Coronary artery (tissue), 2 donors: ENCODE measurements at places on chromosomes 13 and 19.

DNA sequence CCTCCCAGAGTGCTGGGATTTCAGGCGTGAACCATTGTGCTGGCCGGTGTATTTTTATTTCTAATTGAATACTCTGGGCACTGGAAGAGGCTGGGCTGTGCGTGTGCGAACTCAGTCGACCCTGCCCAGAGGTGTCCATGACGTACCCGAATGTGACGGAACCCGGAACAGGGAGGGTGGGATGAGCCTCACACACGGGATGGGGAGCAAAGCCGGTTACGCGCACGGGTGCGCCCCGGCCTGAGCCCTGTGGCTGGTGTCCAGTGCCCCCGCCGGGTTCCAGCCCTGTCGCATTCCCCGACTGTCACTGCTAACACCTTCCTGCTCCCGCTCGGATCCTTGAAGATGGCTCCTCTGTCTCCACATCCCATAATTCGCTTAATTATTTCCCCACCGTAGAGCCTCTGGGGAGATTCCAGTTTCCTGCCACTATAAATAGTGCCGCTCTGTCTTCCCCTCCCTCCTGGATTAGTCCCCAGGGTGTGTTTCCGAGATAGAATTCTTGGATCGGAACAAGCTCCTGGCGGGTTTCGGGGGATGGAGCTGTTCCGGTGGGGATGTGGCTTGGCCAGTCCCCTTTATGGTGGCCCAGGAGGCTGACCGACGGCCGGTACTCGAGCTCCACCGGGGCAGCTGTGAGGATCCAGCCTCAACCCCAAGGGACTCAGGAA is 22.0 kb downstream of the SBNO2 start:
- DNase-seq, result no peak

DNA sequence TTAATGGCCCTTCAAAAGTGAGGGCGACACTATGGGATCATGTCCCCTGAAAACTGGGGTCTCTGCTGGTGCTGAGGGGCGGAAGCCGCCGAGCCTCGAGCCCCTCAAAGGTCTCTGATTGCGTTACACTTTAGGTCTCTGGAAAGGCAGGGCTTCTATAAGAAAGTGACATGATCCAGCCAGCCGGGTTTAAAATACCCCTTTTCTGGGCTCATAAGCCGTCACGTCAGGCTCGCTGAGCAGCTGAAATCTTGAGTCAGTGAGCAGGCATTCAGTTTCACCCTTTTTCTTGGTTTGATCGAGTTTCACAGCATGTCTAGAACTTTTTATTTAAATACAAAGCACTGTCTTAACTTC is 600 bp upstream of the HMGB1 start:
- no peak for DNase-seq

DNA sequence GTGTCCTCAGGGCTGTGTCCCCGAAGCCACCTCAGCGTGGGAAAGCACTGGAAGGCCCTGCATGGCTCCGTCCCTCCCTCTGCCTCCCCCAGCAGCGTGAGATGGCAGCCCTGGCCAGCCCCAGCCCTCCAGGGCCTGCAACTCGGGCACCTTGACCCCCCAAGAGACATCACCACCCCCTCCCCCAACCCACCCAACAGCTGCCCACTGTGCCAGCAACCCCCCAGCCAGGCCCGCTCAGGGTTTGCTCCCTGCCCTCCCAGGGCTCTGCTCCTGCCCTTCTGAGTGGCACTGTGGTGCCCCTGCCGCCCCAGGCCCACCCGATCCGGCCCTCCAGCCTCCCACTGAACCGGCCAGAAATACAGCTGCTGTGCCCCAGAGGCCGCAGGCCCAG is 1.5 kb upstream of the ASPDH start:
- no peak for DNase-seq

- DNase-seq, result no peak
Measured at GRCh38 chr13:65387743-65388347, 1842.3 kb downstream of the PCDH9 start.

DNA sequence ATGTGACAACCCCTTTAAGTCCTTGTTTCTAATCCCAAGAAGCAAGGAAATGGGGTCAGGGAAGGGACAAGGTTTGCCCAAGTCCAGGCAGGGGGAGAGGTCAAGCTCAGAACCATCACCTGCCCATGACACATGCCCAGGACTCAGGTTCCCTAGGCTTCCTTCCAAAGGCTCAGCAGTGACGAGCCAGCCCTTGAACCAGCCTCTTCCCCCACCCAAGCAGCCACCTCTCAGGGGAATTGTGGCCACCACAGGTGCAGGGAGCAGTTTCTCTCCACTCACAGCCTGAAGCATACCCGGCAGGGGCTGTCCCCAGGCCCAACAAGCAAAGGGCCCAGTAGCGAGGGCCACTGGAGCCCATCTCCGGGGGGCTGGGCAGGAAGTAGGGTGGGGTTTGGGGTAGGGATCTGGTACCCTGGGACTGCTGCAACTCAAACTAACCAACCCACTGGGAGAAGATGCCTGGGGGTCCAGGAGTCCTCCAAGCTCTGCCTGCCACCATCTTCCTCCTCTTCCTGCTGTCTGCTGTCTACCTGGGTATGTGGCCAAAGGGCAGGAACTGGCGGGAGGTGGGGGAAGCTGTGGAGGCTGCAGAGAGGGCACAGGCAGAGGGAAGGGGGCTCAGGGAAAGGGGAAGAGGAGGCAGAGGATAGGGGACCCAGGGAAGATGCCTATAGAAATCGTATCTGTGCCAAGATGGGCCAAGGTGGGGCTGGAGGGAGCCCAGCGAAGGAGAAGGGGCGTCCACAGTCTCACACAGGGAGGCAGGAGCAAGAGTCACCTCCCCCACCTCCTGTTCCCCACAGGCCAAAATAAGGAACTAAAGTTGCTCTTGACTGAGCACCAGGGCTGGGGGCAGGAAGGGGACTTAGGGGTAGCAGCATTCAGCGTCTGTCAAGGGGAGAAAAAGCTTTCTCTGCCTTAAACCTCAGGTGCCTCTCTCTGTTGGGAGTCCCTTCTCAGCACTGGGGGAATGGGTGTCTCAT is at the start of gene CD79A:
CD79A (plus strand) TSS at position 433 of the 986 bp plus-strand sequence; CDS start at position 459, 26 bp downstream.
- no peak for DNase-seq
